AG04450 (cell line): ENCODE measurements at places on chromosomes 16 and 17.
A peak's percentile ranks its signal among the peaks of the same experiment; 100 is the strongest.

DNA sequence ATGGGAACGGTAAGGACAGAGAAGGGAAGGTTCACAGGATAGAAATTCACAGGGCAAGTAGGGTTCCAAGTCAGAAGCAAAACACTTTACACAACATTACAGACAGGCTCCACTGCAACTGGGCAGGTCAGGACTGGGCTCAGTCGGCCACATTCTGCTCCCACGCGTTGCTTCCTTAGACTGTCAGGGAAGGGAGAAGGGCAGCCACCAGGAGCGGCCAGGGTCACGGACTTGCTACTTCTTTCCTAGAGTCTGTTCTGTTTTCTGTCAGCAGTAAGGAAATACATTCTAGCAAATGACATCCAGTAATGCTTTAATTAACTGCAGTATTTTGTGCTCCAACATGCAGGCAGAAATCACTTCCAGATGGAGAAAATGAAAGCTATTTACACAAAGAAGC lies 160.3 kb upstream of the RPH3AL start:
- DNase-seq: no peak

GRCh38 chr17:72749119-72749572 lies 343.3 kb downstream of the SLC39A11 start:
- DNase-seq: no peak

DNA sequence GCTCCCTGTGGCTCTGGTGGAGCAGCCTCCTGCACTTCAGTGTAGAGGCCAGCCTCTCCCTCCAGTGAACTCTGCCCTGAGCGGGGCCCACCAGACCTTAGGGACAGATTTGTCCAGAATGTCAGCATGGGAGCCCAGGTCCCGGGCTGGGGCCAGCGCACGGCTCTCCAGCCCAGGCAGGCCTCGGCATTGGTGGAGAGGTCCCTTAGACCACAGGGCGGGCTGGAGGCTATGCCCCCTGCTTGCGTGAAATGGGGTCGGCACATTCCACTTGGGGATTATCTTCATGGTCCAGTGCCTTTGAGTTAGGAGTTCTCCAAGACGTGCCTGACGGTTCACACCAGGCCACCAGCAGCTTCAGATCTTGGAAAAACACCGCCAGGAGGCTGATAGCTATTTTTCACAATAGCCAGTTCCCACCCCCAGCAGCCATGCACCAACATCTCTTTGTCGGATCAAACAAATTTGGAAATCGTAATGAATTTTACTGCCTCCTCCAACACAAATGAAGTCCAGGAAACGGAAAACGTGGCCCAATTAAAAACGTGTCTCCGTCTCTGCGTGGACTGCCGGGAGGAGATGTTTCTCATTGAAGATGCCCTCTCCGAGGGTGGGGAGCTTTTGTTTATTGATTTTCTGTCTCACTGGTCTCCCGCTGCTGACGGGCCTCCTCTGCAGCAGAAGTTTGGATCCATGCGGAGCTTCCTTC lies 110.0 kb upstream of the CIBAR2 start:
- no peak for DNase-seq

DNA sequence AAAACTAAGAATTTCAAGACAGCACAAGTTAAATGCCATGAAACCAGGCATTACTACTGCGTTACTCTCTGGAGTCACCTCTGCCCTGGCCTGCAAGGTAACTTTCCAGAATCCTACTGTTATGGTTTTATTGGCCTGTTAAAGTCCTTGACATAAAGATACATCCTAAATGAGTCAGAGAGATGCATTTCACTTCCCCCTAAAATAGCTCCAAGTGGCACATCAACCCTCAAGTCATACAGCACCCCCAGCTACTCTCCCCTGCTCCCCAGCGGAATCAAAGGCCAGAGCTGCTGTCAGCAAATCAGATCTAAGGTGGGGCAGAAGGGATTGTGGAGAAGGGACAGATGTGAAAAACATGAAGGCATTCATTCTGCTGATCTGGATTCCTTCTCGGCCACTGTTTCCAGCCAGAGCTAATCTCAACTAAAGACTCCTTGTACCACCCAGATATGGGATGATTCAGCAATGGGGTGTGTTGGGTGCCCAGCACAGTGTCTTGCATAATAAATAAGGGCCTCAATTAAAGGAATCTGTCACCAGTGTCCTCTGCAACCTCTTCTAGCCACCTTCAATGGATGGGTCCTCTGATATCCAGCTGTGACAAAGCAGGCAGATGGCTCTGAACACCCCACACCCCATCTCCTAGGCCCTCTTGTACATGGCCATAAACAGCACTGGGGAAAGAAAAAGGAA lies 8.5 kb upstream of the CCL1 start:
- no peak for DNase-seq

DNA sequence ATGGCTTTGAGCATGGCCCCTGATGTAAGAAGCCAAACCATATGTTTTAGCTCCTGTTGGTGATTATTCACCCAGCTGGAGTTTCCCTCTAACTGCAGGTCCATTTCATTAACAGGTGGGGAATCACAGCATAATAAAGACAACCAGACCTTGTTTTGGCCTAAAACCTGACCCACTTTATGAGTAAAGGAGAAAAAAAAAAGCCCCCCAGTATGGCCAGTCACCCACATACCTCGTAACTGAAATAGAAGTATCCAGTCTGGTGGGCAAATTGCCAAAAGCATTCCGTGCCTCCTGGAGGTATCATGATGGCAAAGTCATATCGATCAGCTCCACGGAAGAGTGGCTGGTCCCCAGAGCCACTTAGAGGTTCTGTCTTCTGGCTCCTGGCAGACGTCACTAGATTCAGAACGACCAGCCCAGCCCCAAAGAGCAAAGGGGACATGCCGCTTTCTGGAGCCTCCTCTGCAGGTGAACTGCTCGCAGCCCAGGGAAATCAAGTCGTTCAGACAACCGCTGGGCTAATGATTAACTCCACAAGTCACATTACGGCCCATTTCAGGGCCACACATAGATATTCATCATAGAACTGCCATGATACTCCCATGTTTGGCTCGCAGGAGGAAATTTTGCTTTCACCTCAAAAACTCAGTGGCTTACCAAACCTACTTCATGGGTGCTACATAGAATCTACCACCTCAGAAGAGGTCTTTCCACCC lies at the start of gene TMED6:
Gene TMED6 (minus strand): TSS at position 478 of the 719 bp plus-strand sequence. CDS start 33 bp downstream, at position 445.
- DNase-seq: no peak

DNA sequence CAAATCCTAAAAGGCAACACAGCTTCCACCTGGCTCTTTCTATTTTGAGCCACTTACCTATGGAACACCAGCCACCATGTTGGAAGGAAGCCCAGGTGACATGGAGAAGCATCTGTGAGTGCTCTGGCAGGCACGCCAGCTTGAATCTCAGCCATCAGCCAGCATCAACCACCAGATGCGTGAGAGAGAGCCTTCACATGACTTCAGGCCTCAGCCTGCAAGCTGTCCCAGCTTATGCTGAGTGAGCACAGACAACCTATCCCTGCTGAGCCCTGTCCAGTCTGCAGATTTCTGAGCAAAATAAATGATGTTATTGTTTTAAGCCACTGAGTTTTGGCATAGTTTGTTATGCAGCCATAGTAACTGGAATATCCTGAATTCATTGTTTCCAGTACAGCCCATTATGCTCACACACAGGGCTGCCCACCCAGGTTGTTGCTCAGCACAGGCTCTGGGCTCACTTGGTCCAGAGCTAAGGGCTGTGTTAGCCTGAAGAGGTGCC lies 35.1 kb downstream of the TMEM238L start:
- no peak for DNase-seq

DNA sequence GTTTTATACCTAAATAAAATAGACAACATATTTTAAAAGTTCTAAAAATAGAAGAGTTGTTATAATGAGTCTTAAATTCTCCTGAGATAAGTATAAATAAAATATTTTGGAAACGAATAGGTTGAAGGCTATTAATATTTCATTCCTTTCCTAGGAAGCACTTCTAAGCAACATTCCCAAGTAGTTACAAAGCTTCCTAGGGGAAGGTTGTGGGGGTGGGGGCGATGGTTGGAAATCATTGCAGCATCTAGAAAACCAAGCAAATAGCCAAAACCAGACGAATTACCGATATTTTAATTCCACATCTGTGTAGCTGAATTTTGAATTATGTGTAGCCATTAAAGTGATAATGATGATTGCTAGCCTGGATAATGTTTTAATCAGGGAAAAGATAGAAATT lies 26.9 kb downstream of the PTRH2 start:
- DNase-seq: peak; percentile 13

DNA sequence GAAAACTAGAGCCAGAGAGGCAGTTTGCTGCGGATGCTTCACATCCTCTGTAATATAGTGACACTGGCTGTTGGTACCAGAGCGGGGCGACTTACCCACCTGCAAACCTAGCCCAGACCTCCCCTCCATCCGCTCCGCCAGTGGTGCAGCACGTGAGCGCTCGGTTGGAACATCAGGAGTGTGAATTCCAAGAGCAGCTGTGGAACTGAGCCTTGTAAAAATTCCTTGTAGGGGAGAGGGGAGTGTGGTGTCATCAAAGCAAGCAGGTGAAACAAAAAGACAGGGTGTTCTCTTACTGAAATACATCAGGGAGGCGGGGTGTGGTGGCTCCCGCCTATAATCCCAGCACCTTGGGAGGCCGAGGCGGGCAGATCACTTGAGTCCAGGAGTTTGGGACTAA lies 51.3 kb downstream of the CCDC42 start:
- no peak for DNase-seq

DNA sequence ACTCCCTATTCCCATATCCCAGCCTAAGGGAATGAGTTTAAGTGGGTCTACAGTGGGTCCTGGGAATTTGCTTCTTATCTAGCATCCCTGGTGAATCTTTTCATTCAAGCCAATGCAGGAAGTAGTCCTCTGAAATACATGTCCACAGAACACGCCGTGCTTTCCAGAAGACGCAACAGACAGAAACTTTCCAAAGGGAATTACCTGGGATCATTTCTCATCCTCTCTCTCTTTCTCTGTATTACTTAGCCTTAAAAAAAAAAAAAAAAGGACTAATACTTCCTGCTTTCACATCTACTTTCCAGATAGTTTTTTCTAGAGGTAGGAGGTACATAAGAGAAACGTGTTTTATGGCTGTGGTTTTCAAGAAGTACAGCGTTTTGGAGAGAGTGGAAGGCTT lies 499.0 kb downstream of the MAF start:
- no peak for DNase-seq

DNA sequence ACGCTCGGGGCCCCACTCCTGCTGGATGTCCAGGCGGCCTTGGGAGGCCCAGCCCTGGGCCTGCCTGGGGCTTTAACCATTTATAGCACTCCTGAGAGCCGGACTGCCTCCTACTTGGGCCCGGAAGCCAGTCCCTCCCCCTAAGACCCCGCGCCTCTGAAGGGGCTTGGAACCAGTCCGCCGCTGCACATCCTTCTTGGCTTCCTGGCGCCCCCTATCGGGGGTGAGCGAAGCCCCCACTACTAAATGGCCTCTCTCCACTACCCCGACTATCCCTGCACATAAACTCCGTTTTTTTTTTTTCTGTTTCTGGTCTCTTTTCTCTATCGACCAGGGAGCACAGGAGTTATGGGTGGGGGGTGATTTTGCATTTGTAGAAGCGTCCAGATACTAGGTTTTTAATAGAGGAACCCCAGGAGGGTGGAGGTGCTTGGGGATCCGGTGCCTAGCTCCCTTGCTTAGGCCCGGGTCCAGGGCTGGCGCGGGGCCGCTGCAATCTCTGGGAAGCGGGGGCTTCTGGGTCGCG lies 633 bp upstream of the NOL3 start:
- no peak for DNase-seq

- no peak for DNase-seq
Observed at GRCh38 chr16:57810197-57811031, 8.1 kb upstream of the KIFC3 start.

GRCh38 chr16:88830258-88830657 lies 18.5 kb upstream of the APRT start:
- no peak for DNase-seq

DNA sequence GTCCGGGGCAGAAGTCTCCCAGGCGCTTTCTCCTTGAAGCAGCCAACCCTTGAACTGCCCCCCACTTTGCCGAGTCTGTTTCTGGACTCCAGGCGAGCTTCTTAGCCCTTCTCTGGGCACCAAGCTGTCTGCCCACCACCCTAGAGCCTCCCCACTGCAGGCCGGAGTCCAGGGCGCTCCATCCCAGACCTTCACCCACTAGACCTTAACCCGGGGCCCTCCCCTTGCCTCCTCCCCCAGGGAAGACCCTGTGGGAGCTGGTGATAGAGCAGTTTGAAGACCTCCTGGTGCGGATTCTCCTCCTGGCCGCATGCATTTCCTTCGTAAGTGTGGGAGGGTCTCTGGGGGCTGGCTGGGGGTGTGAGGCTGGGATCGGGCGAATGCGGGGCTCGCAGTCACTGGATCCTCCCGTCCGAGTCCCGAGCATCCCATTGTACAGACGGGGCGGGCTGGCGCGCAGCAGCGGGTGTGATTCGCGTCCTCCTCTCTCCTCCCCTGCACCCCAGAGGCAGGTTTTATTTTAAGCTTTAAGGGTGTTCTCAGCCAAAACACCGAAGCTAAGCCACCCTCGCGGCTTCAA lies 1.1 kb downstream of the ATP2A1 start:
- DNase-seq: no peak

GRCh38 chr17:35918665-35919064 lies 11.9 kb downstream of the RDM1 start:
- no peak for DNase-seq

- DNase-seq: no peak
Observed at GRCh38 chr16:4414187-4414917, 2.0 kb downstream of the CORO7 start.

DNA sequence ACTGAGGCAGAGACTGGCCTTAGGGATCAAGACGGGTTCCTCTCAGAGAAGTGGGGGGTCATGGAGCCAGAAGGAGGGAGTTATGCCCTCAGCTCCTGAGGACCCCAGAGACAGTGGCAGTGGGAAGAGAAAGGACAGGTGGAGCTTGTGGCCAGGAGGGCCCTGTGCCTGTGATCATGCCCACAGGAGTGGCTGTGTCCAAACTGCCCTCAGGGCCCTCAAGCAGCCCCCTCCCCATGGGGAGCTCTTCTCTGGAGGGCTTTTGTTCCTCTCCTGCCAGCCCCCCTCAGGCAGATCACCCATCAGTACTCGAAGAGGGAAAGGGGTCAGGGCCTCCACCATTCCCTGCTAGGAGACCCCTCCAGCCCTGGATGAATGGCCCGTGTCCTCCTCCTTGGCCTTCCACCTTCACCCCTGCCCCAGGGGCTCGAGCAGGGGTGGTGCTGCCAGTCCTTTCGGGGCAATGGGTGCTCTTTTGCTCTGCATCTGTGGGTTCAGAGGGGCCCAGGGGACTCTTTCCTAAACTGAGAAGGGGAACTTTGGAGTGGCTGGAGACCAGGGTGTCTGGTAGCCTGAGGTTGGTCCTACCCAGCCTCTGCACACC lies 52.7 kb downstream of the BEAN1 start:
- no peak for DNase-seq
